ENCODE measurements at places on chromosomes 6 and 20.

DNA sequence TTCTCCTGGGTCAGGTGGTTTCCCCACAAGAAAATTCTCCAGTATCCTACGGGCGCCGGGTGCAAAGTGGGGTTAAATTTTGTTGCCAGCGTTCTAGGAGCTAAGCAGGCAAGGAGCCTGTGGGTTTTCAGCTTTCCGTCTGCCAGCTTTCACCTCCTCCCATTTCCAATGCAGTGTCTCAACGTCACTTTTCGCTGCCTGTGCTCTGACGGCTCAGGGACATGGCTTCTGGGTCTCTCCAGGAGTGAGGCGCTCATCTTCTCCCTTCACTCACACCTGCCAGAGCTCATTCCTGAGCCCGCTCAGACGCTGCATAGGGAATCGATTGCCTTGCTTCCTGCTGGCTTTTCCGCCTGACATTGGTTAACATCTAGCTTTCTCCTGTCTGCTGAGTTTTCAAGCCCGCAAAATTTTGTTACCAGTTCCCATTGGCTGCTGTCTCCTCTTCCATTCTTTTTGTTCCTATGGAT, 7.3 kb upstream of the NAA20 start:
- DNase-seq: no peak

GRCh38 chr6:30112402-30112994, 392 bp downstream of the TRIM31 start:
- no peak for DNase-seq

DNA sequence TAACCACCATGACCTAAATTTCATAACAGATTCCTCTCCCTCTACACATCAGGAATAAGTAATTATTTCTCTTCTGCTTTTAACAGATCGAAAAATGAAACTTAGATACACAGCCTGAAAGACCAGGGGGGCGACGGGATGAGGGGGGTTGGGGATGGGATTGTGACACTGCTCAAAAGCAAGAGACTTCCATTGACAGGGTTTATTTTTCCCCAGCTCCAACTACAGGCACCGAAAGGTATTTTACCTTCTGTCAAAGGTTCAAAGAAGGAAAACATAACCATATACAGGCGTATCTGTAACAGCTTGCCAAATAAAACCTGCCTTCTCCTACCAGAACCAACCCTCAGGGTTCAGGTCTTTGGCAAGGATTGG, 1.3 kb downstream of the EPHA7 start:
- no peak for DNase-seq

GRCh38 chr6:135257631-135258405, 76.7 kb downstream of the MYB start:
- DNase-seq: no peak

DNA sequence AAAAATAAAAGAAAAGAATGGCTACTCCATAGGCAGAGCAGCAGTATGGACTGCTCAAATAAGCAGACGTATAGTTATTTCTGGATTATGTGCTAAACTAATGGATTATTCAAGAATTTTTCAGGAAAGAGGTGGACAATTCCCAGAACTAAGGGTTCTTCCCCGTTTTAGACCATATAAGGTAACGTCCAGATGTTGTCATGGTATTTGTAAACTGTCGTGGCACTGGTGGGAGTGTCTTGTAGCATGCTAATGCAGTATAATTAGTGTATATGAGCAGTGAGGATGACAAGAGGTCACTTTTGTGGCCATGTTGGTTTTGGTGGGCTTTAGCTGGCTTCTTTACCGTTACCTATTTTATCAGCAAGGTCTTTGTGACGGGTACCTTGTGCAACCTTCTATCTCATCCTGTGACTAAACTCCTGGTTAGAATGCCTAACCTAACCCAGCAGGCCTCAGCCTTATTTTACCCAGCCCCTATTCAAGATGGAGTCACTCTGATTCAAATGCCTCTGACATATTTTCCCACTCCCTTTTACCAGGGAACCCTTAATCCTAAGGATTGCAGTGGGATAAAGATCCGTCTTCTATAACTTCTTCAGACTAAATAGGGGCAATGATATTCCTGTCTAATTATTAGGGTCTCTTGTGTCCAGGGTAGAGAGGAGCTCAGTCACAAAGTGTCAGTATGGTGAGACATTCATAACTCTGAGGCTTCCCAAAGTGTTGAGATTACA, 11.1 kb upstream of the TRIM38 start:
- DNase-seq: no peak

DNA sequence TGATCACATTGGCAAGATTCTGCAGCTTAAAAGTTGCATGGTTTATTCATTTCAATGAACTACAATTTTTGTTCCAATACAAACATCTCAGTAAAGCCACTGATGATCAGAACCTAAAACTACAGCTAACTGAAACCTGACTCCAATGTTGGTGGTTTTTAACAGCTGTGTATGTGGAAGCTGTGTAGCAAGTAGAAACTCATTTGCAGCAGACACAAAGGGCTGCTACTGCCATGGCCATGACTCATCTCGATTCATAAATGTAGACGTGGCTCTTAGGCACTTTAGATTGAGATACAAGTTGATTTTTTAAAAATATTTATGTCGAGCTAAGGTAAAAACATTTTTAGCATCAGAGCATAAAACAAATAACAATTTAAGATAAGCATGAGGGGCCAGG, 19.5 kb upstream of the MAP3K4 start:
- DNase-seq: no peak

- DNase-seq: no peak
Measured at GRCh38 chr6:151537556-151537955, 43.7 kb downstream of the CCDC170 start.

DNA sequence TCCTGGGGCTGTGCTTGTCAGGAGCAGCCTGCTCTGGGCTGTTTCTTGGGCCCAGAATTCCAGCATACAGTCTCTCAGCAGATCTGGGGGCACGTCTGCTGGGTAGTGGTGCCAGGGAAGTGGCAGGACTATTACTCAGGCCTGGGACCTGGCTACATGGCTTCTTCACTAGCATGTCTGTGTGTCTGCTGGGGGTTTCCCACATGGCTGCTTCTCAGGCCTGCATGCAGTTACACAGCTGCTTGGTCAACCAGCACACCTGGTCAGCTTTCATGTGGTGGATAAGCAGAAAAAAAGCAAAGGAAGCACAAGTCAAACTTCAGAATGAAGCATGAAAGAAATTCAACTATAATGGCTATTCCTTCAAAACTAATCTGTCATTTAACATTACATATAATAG, 316.2 kb upstream of the NOX3 start:
- DNase-seq: no peak

GRCh38 chr6:107419733-107420132, 39.6 kb downstream of the PDSS2 start:
- no peak for DNase-seq

DNA sequence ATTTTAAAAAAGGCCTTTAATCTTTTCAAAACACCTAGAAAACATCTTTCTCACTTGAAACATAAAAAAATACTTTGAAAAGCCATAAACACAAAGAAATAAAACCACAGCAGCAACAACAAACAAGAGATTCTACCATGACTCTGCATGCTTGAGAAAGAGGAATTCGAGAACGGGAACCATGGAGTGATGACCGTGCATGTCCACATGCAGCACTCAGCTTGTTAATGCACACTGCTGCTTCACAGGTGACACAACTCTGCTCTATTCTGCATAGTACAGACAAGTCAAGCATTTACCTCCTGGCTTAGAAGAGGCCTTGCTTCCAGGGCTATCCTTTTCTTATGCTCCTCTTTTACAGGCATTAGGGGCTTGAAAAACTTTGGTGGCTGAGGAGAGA, 64.9 kb upstream of the NUP153 start:
- DNase-seq: no peak

GRCh38 chr20:15235471-15236198, 898.2 kb upstream of the FLRT3 start:
- DNase-seq: no peak

DNA sequence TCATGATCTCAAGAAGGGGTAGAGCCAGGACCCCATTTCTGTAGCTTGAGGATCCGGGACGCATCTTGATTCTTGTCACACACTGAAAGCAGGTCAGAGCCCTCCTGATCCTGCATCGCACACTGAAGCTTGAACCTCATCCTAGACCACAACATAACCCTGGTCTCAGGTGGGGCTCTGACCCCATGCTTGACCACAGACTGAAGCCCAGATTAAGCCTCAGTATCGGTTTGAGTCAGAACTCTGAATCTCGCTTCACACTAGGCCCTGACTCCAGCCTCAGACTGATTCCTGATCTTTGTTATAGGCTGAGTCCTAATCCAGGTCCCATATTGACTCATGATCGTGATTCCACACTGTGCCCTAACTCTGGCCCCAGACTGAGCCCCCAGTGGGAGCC, 8.5 kb upstream of the RSPO4 start:
- no peak for DNase-seq

DNA sequence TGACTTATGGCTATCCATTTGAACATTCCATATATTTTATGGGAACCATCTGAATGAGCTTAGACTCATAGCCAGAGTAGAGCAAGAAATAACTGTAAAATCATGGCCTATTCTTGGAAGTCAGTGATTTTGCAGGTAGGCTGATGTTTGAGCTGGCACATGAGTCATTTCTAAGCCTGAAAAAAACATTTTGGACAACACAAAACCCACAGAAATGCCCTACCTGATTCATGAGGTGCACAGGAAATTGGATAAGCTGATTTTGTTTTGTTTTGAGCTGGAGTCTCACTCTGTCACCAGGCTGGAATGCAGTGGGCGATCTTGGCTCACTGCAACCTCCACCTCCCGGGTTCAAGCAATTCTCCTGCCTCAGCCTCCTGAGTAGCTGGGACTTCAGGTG, 443.0 kb downstream of the PKHD1 start:
- no peak for DNase-seq

- no peak for DNase-seq
Measured at GRCh38 chr20:33769043-33769442, 37.2 kb downstream of the ZNF341 start.

- DNase-seq: no peak
Measured at GRCh38 chr6:49072146-49072545, 390.9 kb downstream of the MMUT start.

DNA sequence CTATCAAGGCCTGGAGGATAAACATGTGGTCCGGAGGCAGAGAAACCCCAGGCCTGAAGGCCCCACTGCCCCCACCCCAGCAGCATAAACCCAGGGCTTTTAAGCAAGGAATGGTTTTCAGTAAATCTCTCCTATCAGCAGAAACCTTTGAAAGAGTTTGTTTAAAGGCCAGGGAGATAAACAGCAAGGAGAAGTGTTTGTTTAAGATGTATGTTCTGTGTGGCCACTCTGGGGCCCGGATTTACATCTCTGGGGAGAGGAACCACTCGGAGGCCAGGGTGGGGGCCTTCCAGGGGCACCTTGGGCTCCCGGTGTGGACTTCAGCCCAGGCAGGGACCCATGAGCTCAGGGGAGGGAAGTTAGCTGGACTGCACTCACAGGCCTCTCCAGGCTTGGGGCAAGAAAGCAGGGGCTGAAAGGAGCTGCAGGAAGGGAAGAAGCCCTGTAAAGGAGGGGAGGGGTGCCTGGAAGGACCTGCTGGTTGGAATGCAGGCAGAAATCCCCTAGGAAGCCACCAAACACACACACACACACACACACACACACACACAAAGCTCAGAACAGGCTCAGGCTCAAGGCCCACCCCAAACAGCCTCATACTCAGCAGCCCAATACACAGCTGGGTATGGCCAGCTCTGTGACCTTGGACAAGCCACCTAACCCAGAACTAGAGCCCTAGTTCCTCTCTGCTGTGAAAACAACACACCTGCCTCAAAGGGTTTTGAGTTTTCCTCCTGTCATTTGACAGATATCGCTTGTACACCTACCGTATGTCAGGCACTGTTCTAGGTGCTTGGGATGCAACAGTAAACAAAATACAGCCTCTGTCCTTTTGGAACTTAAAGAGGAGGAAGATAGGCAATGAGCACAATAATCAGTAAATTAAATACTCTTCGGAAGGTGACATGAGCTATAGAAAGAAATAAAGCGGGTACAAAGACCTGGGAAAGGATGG, 26.2 kb upstream of the FOXP4 start:
- DNase-seq: no peak

DNA sequence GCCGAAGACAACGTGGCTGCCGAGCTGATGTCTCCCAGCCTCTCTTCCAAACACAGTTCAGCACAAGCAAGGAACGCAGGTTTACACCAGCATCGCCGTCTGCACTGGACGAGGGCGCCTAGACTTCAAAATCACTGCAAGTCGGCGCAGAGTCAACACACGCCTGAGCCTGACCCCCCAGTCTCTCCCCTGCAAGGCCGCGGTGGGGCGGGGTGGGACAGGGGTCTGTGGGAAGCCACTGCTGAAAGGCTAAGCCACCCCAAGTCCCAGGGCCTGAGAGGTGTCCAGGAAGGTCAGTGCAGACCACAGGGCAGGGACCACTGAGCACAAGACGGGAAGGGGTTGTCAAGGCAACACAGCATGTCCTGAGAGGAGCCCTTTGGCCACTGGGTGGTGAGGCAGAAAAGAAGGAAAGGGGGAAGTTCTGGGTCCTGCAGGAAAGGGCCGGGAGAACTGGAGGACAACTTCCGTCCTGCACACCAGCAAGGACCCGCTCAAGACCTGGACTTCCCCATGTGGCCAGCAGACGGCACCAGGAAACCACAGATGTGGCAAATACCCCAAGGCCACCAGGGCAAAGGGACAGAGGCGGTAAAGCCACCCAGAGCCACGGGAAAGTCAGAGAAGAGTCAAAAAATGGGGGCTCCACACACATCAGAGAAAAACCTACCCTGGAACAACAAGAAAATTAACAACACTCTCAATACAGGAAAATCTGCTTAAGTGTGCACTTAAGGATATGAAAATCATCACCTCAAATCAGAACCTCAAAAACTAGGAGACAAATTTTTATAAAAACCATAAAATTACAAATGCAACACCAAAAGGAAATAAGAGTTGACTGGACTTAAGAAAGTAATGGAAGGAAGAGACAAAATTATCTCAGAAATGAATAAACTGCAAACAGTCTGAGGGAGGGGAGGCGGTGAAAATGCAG, 84.8 kb downstream of the TAF4 start:
- DNase-seq: no peak

DNA sequence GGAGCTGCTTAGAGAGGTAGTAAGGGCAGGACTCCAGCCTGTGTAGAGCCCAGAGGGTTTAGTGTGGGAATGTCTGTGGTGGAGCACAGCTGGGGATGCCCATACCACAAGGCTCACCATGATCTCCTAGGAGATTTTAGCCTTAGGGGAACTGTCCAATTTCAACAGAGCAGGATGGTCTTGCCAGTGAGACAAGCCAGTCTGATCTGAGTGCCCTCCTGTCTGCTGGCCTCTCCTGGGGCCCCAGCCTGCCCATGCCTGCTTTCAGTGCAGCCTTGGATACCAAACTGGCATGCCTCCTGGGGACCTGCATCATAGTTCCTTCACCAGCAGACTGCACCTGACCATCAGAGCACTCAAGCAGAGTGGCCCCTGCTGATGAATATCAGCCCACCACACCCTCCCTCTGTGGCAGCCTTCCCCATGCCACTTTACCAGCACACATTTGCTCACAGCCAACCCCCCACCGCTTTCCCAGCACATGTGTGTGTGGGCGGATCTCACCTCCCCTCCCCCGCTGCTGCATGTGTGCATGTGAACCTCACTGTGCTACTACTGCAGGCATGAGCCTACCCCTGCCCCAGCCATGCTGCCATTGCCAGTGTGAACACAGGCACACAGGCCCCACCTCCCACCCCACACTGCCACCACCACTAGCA, 7.9 kb upstream of the TREM1 start:
- DNase-seq: no peak

GRCh38 chr20:2141600-2142575, 40.3 kb downstream of the STK35 start:
- no peak for DNase-seq

GRCh38 chr6:161038229-161039031, 46.9 kb downstream of the MAP3K4 start:
- DNase-seq: no peak
